Subcutaneous adipose tissue (tissue), 4 donors: ENCODE measurements at places on chromosomes 11 and 22. TPM values are rescaled to one million over a fixed set of nuclear protein-coding genes. Genes with fewer than 3 reads are reported as not detected.

Gene KCNE3
- 44.4 TPM for total RNA-seq

Gene CHRNA10
- total RNA-seq = 0.68 TPM

Gene HBG1
- total RNA-seq = not detected

Gene OR51E2
- 0.17 TPM for total RNA-seq

Gene BIK
- not detected for total RNA-seq
